ENCODE measurements at places on chromosomes 5 and 9.

- no peak for DNase-seq
Measured at GRCh38 chr9:138059196-138059595, 181.6 kb downstream of the CACNA1B start.

GRCh38 chr5:87169300-87169991, 98.2 kb upstream of the RASA1 start:
- DNase-seq, result no peak

DNA sequence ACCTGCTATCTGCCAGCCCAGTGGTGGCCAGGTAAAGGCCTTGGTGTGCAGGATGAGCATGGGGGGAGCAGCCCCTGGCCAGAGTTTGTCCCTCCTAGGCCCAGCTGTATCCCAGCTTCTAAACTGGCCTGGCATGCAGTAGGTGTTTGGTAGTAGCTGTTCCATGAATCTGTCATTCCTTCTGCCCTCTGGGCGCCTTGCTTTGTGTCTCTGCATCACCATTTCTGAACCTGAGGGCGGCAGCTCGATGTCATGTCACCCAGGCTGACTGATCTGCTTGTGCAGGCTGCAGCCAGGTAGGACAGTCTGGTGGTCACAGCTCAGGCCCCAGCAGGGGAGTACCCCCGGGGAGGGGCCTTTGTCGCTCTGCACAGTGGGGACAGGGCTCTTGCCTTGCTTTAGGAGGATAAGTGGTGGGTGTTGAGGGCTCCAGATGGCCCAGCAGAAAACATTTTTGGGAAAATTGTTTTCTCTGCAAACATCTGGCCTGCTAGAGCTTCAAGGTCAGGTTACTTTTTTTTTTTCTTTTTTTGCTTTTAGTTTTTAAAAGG, 4.6 kb upstream of the SUSD3 start:
- DNase-seq, result no peak

DNA sequence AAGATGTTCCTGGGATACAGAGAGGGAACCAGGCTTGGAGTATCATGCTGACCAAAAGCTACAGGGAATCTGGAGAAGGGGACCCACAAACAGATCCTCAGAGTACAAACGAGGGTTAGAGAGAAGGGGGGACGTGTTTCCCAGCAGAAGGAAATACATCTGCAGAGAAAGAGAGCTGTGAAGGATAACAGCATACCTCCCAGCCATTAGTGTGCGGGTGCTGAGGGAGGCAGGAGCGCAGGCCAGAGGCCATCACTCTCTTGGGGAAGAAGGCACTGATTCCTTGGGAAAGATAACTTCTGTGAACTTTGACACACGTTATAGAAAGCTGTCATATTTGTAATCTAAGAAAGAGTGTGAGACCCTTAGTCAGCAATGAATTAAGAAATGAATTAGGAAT, 96.9 kb downstream of the KCNN2 start:
- no peak for DNase-seq

GRCh38 chr9:16407617-16408016, 462.9 kb downstream of the BNC2 start:
- DNase-seq, result no peak

- DNase-seq, result no peak
Measured at GRCh38 chr5:7866196-7866595, 2.6 kb downstream of the FASTKD3 start.

DNA sequence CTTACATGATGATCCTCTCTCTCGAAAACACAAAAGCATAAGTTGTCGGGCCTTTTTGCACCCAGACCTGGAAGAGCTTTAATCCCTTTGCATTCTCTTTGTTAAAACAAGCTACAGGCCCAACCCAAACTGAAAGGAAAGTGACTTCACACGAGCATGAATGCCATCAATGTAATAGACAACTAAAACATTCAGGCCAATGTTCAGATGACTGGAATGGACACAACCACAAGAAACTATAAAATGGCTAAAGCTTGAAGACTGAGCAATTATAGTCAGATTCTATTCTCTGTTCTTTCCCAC, 45.5 kb downstream of the RFX3 start:
- DNase-seq, result no peak

Data from retinal pigment epithelial cell (primary cell).